GM06990 (cell line): ENCODE measurements at places on chromosomes 4 and X.

- DNase-seq, result no peak
Measured at GRCh38 chr4:107850438-107850837, 25.7 kb downstream of the SGMS2 start.

GRCh38 chr4:139214039-139214534 is 37.1 kb upstream of the ELF2 start:
- peak; percentile 76 for DNase-seq

DNA sequence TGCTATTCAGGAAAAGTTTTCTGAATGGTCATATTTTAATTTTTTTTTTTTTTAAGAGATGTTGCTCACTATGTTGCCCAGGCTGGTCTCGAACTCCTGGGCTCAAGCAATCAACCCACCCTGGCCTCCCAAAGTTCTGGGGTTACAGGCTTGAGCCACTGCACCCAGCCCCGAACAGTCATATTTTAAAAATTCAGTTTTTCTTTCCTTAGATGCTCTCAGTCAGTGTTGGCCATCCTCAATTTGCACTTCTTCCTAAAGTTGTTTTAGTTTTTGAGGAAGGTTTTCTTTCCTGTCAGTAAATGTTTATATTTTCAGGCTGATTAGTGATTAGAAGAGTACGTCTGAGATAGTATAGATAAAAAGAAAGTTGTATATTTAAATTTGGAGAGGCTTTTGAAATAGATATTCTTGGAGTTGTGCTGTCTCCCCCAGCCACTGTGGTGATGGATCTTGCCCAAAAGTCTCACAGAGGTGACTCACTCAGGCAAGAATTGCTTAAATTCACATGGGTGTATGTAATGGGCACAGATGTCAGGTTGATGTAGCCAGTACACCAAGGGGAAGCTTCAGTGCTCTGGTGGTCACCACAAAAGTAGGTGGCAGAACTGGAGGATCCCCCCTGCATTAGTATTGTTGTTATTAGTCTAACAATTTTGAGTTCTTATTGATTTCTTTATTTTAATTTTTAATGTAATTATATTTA is 72.2 kb upstream of the ELOVL6 start:
- DNase-seq, result no peak

DNA sequence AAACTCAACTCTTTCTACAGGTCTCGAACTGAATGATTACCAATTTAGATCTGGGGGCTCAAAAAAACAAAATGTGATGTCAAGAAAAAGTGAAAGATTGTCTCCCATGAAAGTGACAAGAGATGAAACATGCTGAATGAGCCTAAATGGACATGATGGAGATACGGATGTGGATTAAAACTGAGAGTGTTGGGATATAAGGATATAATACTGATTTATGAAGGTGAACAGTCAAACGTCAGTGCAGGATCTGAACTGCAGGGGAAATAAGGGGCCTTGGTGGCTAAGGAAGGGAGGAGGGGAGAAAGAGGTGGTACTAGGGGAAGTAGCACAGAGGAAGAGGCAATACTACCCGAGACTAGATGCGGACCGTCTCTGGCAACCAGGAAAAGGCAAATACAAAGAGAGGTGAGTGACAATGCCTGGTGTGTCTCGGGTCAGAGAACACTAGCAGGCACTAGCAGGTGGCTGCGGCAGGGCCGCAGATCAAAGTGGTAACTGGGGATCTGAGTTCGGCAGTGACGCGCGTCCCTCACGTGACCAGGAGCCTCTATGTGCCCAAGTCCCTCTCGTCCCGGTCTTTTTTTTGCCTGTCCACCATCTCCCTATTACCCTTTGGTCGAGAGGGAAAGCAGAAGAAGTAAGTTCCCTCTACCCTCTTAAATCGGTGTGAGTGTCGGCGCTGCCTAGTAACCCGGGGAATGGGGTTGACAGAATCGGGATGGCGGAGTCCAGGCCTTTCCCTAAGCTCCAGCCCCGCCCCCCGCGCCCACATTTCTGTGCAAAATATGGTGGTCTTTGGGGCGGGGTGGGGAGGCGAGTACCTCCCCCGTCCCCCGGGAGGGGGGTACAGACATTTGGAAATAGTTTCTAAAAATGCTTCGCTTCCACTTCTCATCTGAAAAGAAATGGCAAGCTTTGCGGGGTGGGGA is at the start of gene TCEAL1:
TCEAL1 (plus strand) TSS at position 590 of the 932 bp plus-strand sequence. CDS start 942 bp downstream, outside the sequence.
- DNase-seq, result peak; percentile 48

DNA sequence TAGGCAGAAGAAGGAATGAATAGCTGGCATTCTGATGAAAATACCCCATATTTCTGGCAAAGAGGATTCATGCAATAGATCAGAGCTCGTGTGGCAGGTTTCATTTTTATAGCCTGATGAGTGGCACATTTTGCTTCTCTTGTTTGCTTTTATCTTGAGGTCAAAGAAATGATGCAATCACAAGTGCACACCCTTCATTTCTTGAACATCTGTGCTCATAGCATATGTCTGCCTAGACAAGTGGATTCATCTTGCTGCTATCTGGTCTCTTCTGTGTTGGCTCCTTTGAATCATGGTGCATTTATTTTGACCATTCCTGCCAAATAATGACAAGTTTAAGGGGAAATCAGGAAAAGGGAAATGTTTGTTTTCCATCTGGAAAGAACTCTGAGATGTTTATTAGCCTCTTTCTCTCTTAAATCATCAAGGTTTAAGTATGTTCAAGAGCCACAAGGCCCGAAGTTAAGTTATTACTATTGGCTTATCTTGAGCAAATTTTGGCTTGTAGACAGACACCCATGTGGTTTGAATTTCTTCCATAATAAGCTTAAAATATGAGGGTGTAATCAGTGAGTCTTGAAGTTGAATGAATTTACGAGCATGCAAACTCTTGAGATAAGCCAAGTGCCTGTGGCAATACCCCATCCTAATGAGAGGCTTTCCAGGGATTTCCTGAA is 59.3 kb upstream of the HS3ST1 start:
- DNase-seq, result no peak

DNA sequence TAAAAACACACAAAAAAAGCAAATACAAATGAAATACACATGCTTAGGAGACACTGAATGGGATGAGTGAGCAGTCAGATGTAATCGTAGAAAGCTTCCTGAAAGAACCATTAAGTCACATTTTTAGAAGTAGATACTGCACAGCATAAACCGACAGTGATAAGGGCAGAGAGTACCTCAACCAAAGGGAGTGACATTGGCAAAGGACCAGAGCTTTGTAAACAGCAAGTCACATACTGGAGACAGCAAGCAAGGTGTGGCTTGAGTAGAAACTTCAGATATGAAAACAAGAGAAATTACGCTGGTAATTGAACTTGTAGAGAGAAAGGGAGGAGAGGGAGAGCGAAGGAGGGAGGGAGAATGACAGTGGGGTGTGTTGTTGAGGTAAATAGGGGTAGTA is 92.0 kb downstream of the CHRDL1 start:
- DNase-seq, result no peak

- DNase-seq, result no peak
Measured at GRCh38 chr4:127968586-127968985, 3.4 kb downstream of the ABHD18 start.

DNA sequence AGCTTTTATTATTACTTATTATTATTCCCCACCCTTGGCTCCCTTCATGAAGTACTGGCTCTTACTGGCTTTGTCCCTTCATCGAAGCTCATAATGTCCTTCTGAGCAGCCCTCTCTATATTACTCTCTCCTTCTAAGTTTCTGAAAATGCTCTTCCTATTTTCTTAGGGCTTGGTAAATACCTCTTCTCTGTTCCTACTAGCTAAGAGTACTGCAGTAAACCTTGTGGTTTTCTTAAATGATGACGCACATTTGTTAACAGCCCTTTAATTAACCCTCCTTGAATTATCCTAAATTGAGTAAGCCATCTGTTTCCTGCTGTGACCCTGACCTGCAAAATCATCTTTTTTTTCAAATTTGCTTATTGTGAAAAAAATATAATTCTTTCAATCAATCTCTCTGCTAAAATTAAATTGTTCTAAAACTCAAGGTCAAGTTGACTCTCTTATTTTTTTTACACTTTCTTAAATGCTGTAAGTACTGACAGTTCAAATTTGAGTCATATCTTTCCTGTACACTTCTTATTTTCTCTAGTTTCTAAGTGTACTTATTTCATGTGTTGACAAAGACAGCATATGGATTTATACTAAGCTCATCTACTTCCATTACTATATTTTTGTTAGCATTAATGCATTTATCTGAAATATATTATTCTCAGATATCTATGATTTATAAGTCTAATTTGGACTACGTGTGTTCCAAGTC is 148.9 kb downstream of the ADAM29 start:
- no peak for DNase-seq
